ENCODE measurements at places on chromosomes 16 and 17.

GRCh38 chr16:66292241-66292935 is 74.1 kb upstream of the CDH5 start:
- DNase-seq, result no peak

DNA sequence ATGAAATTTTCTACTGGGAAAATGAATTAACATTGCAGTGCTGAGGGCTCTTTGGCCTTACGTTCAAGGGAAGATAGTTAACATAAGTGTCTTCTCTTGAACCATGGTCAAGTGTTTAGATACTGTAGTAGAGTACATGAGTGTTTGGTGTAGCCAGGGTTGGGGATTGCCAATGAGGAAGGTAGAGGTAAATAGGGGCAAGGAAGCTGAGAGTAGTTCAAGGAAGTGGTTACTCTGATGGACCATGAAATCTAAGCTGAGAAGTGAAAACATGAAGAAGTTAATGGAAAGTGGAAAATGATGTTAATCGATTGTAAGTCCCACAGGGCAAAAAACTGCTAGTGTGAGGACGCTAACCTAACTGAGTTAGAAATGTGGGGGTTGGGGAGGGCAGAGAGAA is 249.6 kb upstream of the AXIN2 start:
- DNase-seq, result no peak

- DNase-seq, result no peak
Measured at GRCh38 chr17:59810894-59811153, 81.9 kb downstream of the TUBD1 start.

GRCh38 chr17:16917671-16918394 is 54.1 kb downstream of the TNFRSF13B start:
- no peak for DNase-seq

DNA sequence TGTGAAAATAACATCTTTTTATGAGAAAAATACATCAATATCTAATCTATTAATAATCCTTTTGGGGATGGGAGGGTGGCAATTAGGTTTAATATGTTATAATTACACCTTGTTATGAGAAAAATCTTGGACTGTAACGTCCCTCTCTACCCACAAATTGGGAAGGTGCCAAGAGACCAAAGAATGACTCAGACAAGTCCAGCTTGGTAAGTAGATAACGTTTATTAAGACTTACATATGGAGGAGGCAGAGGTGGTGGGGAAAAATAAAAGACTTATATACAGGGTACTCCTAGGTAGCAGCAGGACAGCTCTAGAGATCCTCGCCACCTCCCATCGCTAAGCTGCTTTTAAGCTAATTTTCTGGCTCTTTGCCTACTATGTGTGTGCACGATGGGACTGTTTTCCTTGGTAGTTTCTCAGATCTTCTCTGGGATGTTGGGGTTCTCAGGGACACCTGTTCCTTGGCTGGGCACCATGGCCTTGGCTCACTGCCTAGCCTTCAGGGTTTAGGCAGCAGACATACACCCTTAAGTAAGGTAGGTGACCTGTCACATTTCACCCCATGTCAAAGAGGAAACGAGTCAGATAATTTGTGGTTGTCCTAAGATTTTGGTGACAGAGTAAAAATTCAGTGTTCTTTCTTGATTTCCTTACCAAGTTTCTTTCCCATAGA is 31.5 kb downstream of the RBL2 start:
- DNase-seq, result no peak

DNA sequence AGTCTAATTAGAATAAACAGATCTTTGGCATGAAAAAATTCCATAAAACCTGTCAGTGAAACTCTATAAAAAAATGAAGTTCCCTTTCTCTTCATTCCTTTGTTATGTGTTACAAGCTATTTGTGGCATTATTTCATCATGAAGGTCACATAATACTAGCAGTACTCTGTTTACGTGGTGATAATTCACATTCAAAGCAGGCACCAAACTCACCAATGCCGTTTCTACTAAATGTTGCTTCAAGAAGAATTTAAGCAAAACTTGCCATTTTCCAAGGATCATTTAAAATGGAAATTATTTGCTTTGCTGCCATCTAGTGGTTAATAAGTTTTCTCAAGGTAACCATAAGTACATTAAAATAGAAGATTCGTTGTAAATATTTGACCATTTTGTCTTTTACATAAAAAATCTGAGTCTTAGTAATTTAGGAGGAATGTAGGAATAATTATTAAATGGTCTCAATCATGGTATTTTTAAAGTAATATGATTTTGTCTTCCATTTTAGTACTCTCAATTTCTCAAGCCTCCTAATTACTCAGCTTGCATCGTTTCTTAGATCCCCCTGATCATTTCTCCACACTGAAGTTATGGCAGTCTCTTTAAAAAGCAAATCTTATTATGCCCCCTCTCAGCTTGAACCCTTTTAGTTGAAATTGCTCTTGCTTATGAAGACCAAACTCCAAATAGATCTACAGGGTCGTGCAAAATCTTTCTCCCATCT is 80.8 kb downstream of the OMG start:
- DNase-seq, result no peak

Data from activated T-helper 1 cell treated with anti-CD3 and anti-CD28 coated beads, Interleukin-2, amount 50 U/mL, for 16 hours (primary cell).